ENCODE measurements at places on chromosomes 2 and 18.

- DNase-seq, result no peak
Measured at GRCh38 chr2:217875556-217876252, 127.1 kb downstream of the TNS1 start.

DNA sequence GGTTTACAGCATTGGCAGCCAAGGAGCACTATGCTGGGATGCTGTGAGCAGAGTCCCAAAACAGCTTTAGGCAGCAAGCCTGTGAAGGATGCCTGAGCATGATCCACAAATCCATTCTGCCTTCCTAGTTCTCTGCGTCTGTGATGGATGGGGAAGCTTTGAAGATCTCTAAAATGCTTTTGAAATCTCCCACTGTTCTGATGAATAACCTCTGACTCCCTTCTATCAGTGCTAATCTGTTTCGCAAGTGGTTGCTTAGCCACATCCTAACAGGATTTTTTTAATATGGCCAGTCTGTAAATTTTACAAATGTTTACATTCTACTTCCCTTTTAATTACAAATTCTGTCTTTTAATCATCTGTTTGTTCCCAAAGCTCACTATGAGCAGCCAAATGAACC is 319.2 kb downstream of the GULP1 start:
- DNase-seq, result no peak

DNA sequence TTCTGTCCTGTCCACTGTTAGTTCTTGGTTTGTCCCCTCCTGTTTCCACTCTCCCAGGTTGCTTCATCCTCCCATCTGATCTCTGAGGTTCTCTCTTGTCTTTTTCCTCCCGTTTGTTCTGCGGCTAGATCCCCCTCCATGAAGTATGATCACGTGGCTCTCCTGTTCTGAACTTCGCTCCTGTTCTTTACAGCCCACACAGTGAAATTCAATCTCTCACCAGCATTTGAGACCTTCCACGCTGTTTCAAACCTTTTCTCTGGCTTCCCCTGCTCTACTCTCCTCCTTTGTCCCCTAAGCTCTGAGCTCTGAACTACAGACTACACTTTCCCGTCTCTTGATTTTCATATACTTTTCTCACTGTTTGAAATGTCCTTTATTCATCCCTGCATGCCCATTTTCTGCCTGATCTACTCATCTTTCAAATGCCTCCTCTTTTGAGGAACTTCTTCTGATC is 83.5 kb downstream of the OSBPL6 start:
- no peak for DNase-seq

GRCh38 chr2:120255986-120256650 is 3.5 kb downstream of the RALB start:
- DNase-seq, result no peak

- DNase-seq, result no peak
Measured at GRCh38 chr2:166270376-166270775, 105.4 kb downstream of the SCN9A start.

DNA sequence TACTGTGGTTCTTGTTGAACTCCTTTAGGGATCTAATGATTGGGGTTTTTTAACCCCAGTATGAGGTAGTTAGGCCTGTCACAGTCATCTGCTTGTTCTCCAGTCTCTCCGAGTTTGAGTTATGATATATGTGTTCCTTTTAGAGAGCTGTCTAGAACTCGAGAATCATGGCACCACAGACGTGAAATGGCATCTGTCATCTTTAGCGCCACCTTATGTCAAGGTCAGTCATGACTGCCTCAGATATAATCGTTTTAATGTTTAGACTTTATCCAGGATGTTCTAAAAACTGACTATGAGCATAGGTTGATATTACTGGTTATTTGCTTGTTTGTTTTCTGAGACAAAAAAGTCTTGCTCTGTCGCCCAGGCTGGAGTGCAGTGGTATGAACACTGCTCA is 112.2 kb downstream of the CEP192 start:
- DNase-seq, result no peak

- no peak for DNase-seq
Measured at GRCh38 chr18:44536046-44536445, 144.6 kb upstream of the SETBP1 start.

GRCh38 chr18:77131100-77131651 is 1.4 kb downstream of the MBP start:
- DNase-seq, result peak; percentile 75

- no peak for DNase-seq
Measured at GRCh38 chr2:205996161-205996560, 89.8 kb downstream of the INO80D start.

DNA sequence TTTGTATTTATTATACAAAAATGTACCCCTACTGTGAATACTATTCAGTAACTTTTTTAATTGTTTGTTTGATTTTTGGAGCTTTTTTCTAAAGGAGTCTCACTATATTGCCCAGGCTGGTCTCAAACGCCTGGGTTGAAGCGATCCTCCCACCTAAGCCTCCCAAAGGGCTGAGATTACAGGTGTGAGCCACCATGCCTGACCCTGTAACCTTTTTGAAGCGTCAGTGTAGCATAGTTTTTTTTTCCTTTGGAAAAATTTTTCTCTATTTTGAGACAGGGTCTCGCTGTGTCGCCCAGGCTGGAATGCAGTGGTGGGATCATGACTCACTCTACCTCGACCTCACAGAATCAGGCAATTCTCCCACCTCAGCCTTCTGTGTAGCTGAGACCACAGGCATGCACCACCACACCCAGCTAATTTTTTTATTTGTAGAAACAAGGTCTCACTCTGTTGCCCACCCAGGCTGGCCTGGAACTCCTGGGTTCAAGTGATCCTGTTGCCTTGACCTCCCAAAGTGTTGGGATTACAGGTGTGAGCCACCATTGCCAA is 2.0 kb downstream of the GMCL1 start:
- DNase-seq, result no peak

- no peak for DNase-seq
Measured at GRCh38 chr2:217302856-217303255, 443.0 kb upstream of the TNP1 start.

DNA sequence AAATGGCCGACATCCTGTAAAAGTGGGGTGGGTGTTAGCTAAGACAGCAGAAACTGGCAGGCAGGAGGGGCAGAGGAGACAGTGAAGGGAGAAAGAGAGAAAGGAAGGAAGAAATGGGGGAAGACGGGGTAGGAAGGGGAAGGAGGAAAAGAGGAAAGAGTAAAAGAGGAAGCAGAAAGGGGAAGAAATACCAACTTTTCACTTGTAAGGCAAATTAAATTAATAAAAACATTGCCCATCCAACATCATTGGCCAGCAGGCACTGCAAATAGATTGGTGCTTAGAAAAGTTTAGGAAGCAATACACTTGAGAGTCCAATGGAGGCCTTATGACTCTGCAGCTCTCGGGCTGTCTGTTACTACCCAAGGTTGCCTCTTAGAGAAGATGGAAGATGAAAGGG is 116.7 kb downstream of the TNS1 start:
- DNase-seq, result no peak

- DNase-seq, result no peak
Measured at GRCh38 chr2:227325839-227326195, 766 bp downstream of the MFF start.

GRCh38 chr2:228762565-228762964 is 508.5 kb downstream of the PID1 start:
- no peak for DNase-seq

GRCh38 chr18:76317136-76317535 is 177.9 kb downstream of the ZNF516 start:
- no peak for DNase-seq

GRCh38 chr2:201918616-201919307 is 112.4 kb downstream of the CDK15 start:
- DNase-seq, result no peak

GRCh38 chr2:231012463-231012862 is 16.5 kb downstream of the SPATA3 start:
- no peak for DNase-seq

GRCh38 chr2:100935372-100935752 is 66.7 kb upstream of the RPL31 start:
- no peak for DNase-seq

- DNase-seq, result no peak
Measured at GRCh38 chr2:55054106-55054875, 4.0 kb upstream of the RTN4 start.

DNA sequence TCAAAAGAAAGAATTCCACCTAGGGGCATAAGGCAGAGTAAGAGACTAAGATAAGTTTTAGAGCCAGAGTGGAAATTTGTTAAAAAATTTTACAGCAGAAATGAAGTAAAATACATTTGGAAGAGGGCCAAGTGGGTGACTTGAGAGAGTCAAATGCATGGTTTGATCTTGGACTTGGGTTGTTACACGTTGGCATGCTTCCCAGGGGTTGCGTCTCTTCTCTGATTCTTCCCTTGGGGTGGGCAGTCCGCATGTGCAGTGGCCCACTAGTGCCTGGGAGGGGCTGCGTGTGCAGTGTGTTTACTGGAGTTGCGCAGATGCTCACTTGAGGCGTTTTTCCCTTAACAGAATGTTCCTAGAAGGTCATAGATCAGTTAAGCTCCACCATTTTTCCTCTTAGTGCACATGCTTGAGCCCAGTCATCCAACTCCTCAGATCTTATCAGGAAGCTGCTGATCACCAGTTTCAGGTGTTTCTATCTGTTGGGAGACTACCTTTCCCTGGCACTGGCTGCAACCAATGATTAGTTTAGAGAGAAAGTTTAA is 13.1 kb downstream of the SEH1L start:
- DNase-seq, result no peak

GRCh38 chr2:228590681-228591080 is 409.2 kb upstream of the SPHKAP start:
- DNase-seq, result no peak

- no peak for DNase-seq
Measured at GRCh38 chr2:181190711-181191110, 210.3 kb downstream of the UBE2E3 start.

- DNase-seq, result no peak
Measured at GRCh38 chr2:17461087-17461475, 57.2 kb downstream of the RAD51AP2 start.

DNA sequence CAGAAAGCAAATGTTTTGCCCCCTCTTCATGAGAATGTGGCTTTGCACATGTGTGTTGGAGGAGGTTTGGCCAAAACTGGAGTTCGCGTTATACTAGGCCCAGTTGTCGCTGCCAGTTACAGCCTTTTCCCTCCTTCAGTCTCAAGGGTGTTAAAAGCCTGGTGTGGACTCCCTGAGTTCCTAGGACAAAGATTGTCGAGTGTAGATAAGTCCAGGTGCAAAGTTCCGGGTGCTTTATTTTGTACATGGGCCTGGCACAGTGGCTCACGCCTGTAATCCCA is 542 bp upstream of the RNF103 start:
- no peak for DNase-seq

GRCh38 chr18:47150824-47151366 is 595 bp upstream of the HDHD2 start:
- no peak for DNase-seq

GRCh38 chr18:24118750-24119577 is 19.9 kb upstream of the CABYR start:
- DNase-seq, result peak; percentile 70

DNA sequence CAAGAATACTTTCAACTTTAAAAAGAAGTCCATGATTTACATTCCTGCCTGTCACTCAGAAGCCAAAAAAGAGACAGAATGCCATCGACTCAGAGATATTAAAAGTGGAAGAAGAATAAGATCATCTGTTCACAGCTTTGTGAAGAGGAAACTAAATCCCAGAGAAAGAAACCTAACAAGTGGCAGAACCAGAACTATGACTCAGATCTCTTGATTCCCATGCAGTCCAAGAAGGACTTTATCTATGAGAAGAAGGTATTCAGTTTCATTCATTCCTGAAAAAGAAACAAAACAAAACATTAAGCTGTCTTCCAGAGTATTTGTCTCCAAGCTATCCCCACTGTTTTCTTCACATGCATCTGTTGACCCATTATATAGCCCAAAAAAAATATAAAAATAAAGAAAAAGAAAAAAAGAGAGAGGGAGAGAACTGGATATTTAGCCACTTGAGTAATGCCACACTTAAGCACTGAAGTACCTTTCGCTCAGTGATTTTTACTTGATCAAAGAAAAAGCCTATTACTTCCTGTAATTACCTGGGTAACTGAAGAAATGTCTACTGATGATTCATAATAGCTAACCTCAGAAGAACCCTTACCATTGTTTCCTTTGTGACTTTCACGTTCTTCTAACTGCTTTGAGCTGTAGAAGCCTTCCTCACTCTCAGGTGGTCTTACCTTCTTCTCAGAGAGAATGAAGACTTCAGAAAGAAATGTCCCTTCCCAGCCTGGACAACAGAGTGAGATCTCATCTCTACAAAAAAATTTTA is 17.7 kb upstream of the AKAIN1 start:
- no peak for DNase-seq

GRCh38 chr18:2589345-2590068 is 18.1 kb downstream of the NDC80 start:
- DNase-seq, result no peak

- no peak for DNase-seq
Measured at GRCh38 chr18:8795586-8796325, 90.4 kb downstream of the MTCL1 start.

GRCh38 chr2:210663631-210664089 is 107.3 kb downstream of the CPS1 start:
- no peak for DNase-seq
